ENCODE measurements at places on chromosomes 7 and 10. TPM values are rescaled to one million over a fixed set of nuclear protein-coding genes. Genes with fewer than 3 reads are reported as not detected.

Gene CNTNAP2
- not detected for total RNA-seq

Gene TDRD1
- 0.08 TPM for total RNA-seq

Gene SPDYE1
- not detected for total RNA-seq

Gene NPC1L1
- not detected for total RNA-seq

Gene ANXA11
- 277 TPM for total RNA-seq

Gene TMEM273
- total RNA-seq: 11.2 TPM

Gene RNF32
- 2.2 TPM for total RNA-seq

Gene GOLGA7B
- total RNA-seq: 12.0 TPM

Gene AGR2
- not detected for total RNA-seq

Gene RADIL
- total RNA-seq: 0.28 TPM

Gene SYNPO2L
- total RNA-seq: not detected
